ENCODE measurements at places on chromosomes 13 and 19.
A peak's percentile ranks its signal among the peaks of the same experiment; 100 is the strongest.

GRCh38 chr13:78816154-78816553 is 157.2 kb upstream of the OBI1 start:
- no peak overlapping the region for H3K27ac ChIP-seq
- no peak for DNase-seq
- no peak overlapping the region for H3K4me3 ChIP-seq
- no peaks in the 10 kb centered on the region for H3K36me3 ChIP-seq
- H3K4me1 ChIP-seq, result no peaks in the 10 kb centered on the region
- peaks cover 33% of the 10 kb centered on the region for H3K27me3 ChIP-seq

DNA sequence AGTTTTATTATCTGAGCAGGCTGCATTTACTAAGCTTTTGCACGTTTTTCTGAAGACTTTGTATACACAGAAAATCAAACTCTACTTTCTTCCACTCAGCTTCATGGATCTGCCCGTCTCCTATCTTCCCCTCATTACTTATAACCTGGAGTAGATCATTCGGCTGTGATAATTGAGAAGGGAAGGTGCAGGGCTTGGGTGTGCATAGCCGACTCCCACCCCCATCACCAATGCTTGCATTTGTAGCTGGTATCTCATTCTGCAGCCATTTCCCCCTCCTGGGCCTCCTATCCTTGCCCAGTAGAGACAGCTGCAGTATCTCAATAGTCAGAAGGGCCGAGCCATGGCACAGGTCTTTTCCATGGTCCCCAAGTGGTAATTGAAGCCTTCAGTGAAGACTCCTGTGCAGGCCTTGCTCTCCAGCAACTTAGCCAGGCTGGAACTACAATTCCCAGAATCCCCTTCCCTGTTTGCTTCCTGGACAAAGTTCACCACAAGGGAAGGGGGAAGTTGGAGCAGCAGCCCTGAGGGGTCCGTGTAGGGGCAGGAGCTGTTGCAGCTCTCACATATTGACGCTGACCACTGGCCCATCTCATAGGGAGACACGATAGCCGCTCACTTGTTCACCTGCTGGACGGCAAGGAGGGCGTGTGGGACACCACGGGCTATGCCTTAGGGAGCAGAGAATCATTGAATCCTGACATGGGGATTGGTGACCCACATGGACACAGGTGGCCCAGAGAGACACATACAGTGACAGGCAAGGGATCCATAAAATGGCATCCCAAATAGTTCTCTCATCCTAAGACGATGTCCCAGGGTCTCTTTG is 2.1 kb upstream of the SIGLEC8 start:
- no peaks in the 10 kb centered on the region for H3K4me1 ChIP-seq
- H3K27ac ChIP-seq, result no peak overlapping the region
- no peak for DNase-seq
- H3K4me3 ChIP-seq, result peak overlapping the region; percentile 41

DNA sequence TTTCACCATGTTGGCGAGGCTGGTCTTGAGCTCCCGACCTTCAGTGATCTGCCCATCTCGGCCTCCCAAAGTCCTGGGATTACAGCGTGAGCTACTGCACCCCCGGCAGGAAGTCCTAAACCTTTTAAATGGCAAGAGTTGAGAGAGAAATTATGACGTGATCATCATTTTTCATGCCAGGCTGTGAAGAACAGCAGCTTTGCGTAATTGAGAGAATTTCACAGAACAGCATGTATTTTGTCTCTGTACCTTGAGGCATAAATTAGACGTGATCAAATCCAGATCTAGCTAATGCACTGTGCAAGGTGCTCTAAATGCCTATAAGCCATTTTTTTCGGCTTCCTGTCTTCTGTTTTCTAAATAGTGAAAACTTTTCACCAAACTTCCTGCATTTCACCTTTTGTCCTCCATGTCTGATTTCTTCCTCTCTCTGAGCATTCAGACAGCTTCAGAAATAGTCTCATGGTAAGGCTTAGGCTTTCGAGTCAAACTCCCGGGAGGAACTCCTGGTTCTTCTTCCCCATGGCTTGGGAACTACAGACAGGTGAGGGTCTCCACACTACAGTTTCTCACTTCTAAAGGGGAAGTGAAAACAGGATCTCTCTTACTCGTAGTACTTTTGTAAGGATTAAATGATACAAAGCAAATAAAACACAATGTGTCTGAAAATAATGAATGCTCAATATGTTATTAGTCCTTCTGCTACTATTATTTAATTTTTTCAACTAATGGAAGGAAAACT is 51.0 kb downstream of the WDFY2 start:
- no peaks in the 10 kb centered on the region for H3K27me3 ChIP-seq
- no peak overlapping the region for H3K4me3 ChIP-seq
- peaks cover 54% of the 10 kb centered on the region for H3K4me1 ChIP-seq
- no peak for DNase-seq
- no peaks in the 10 kb centered on the region for H3K36me3 ChIP-seq
- H3K27ac ChIP-seq, result peak overlapping the region; percentile 47

GRCh38 chr13:49580980-49581680 is 4.2 kb downstream of the RCBTB1 start:
- H3K27ac ChIP-seq, result no peak overlapping the region
- no peaks in the 10 kb centered on the region for H3K27me3 ChIP-seq
- no peak for DNase-seq

DNA sequence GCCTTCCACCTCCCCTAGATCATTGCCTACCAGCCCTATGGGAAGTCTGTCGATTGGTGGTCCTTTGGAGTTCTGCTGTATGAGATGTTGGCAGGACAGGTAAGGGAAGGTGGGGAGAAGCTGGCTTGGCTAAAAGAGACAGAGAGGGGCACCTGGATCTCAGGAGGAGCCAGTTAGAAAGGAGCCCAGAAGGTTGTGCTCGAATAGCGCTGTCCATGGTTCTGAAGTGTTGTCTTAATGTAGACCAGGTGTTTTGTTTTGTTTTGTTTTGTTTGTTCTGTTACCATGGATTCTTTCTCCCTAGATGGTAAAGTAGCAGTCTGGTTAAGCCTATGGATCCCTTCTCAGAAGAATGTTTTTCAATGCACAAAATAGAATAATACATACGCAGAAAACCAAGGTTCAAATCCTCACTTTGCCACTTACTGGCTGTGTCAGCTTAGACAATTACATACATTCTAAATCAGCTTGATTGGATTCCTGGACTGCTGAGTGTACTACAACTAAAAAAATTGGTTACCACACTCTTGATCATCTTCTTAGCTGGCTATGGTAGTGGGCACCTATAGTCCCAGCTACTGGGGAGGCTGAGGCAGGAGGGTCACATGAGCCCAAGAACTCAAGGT is 5.9 kb upstream of the CACNG7 start:
- no peak overlapping the region for H3K4me3 ChIP-seq
- peaks cover 10% of the 10 kb centered on the region for H3K4me1 ChIP-seq
- no peaks in the 10 kb centered on the region for H3K36me3 ChIP-seq
- peak overlapping the region; percentile 72 for H3K27ac ChIP-seq

- no peak overlapping the region for H3K27ac ChIP-seq
- no peaks in the 10 kb centered on the region for H3K36me3 ChIP-seq
- H3K27me3 ChIP-seq, result peaks cover 4% of the 10 kb centered on the region
- peaks cover 29% of the 10 kb centered on the region for H3K4me1 ChIP-seq
- H3K4me3 ChIP-seq, result no peak overlapping the region
Measured at GRCh38 chr13:109160357-109160756, 530.9 kb downstream of the MYO16 start.

GRCh38 chr19:3433313-3433712 is 47.0 kb downstream of the SMIM24 start:
- peaks cover 4% of the 10 kb centered on the region for H3K4me1 ChIP-seq
- H3K36me3 ChIP-seq, result peaks cover 11% of the 10 kb centered on the region
- no peaks in the 10 kb centered on the region for H3K27me3 ChIP-seq
- DNase-seq, result no peak
- H3K4me3 ChIP-seq, result no peak overlapping the region

- peak overlapping the region; percentile 59 for H3K27ac ChIP-seq
- no peak for DNase-seq
- no peak overlapping the region for H3K4me3 ChIP-seq
- H3K36me3 ChIP-seq, result peaks cover 14% of the 10 kb centered on the region
- no peaks in the 10 kb centered on the region for H3K27me3 ChIP-seq
- H3K4me1 ChIP-seq, result peaks cover 47% of the 10 kb centered on the region
Measured at GRCh38 chr19:16445238-16446107, 26.3 kb downstream of the EPS15L1 start.

GRCh38 chr19:31519908-31520307 is 170.7 kb upstream of the TSHZ3 start:
- no peaks in the 10 kb centered on the region for H3K27me3 ChIP-seq
- H3K4me1 ChIP-seq, result peaks cover 36% of the 10 kb centered on the region
- no peak overlapping the region for H3K4me3 ChIP-seq
- H3K36me3 ChIP-seq, result no peaks in the 10 kb centered on the region
- H3K27ac ChIP-seq, result no peak overlapping the region

- H3K27ac ChIP-seq, result no peak overlapping the region
- H3K36me3 ChIP-seq, result peaks cover 19% of the 10 kb centered on the region
- DNase-seq, result no peak
- no peak overlapping the region for H3K4me3 ChIP-seq
- H3K27me3 ChIP-seq, result no peaks in the 10 kb centered on the region
- peaks cover 12% of the 10 kb centered on the region for H3K4me1 ChIP-seq
Measured at GRCh38 chr13:94109715-94110374, 369.6 kb downstream of the DCT start.

DNA sequence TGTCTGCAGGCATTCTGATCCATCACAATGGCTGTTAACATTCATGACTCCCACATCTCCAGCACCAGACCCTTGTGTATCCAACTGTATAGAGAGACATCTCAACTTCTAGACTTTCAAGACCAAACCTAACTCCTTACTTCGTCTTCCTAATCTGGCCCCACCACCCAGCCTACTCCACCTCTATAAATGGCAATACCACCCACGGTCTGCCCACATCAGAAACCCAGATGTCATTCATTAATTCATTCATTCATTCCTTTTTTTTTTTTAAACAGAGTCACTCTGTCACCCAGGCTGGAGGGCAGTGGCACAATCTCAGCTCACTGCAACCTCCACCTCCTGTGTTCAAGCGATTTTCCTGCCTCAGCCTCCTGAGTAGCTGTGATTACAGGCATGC is 10.4 kb downstream of the GPR42 start:
- no peak overlapping the region for H3K4me3 ChIP-seq
- H3K36me3 ChIP-seq, result no peaks in the 10 kb centered on the region

- no peak for DNase-seq
- no peaks in the 10 kb centered on the region for H3K4me1 ChIP-seq
- peaks cover 80% of the 10 kb centered on the region for H3K27me3 ChIP-seq
Measured at GRCh38 chr19:7668842-7669241, at the start of gene RETN. RETN (plus strand) TSS chr19:7669049; CDS start chr19:7669327, 278 bp downstream.

- peaks cover 52% of the 10 kb centered on the region for H3K4me1 ChIP-seq
- no peak for DNase-seq
- no peak overlapping the region for H3K4me3 ChIP-seq
- H3K36me3 ChIP-seq, result peaks cover 5% of the 10 kb centered on the region
- H3K27ac ChIP-seq, result peak overlapping the region; percentile 10
Measured at GRCh38 chr13:23639674-23640073, 69.5 kb downstream of the TNFRSF19 start.

DNA sequence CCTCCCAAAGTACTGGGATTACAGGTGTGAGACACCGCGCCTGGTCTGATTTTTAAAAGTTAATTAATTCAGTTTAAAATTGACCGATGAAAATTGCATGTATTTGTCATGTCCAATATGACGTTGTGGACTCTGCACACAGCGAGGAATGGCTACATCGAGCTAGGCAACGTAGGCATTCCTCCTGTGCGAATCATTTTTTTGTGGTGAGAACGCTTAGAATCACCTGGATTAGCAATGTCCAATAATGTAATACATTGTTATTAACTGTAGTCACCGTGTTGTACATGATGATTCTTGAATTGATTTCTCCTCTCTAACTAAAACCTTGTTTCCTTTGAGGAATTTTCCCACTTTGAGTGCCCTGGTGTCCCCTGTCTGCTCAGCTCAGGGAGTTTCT is 3.4 kb downstream of the LAIR2 start:
- no peak for DNase-seq
- H3K4me1 ChIP-seq, result no peaks in the 10 kb centered on the region
- no peak overlapping the region for H3K27ac ChIP-seq
- no peaks in the 10 kb centered on the region for H3K36me3 ChIP-seq
- no peaks in the 10 kb centered on the region for H3K27me3 ChIP-seq

GRCh38 chr19:18778076-18778389 is 13.1 kb downstream of the COMP start:
- no peaks in the 10 kb centered on the region for H3K36me3 ChIP-seq
- peaks cover 5% of the 10 kb centered on the region for H3K4me1 ChIP-seq
- DNase-seq, result no peak
- peaks cover 46% of the 10 kb centered on the region for H3K27me3 ChIP-seq

GRCh38 chr13:32113532-32113931 is 82.0 kb downstream of the FRY start:
- no peak for DNase-seq
- H3K4me3 ChIP-seq, result no peak overlapping the region
- no peaks in the 10 kb centered on the region for H3K27me3 ChIP-seq
- no peak overlapping the region for H3K27ac ChIP-seq

GRCh38 chr19:54271106-54271505 is 9.8 kb downstream of the LILRB2 start:
- H3K36me3 ChIP-seq, result no peaks in the 10 kb centered on the region
- H3K27ac ChIP-seq, result no peak overlapping the region
- DNase-seq, result no peak

DNA sequence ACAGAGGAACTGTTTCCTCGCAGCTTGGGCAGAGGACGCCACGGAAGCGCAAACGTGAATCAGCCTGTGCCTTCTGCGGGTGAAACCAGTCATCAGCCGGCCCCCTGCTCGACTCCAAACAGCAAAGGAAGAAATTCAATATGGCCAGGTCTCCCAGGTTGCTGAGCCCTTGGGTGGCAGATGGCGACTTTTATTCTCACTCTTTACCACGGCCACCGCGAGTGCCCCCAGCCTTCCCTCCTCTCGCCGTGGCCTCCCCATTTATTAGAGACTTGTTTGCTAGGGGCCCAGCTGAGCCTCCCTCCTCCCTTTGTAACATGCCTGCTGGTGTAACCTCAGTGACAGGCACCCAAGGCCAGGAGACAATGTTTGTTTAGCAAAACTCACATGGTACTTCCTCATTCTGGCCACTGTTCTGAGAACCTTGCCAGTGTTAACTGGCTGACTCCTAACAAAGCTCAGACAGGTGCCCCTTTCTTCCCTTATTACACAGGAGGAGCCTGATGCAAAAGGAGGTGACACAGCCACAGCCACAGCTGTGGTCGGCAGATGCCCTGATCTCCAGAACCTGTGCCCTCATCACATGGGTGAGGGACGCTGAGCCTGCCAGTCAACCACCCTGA is 5.8 kb downstream of the RAB20 start:
- peaks cover 38% of the 10 kb centered on the region for H3K4me1 ChIP-seq
- peaks cover 12% of the 10 kb centered on the region for H3K36me3 ChIP-seq
- H3K4me3 ChIP-seq, result no peak overlapping the region

- H3K27ac ChIP-seq, result no peak overlapping the region
- peaks cover 29% of the 10 kb centered on the region for H3K36me3 ChIP-seq
- no peaks in the 10 kb centered on the region for H3K27me3 ChIP-seq
Measured at GRCh38 chr13:45367358-45367757, 26.4 kb upstream of the TPT1 start.

GRCh38 chr13:110109910-110110309 is 197.0 kb downstream of the COL4A1 start:
- H3K36me3 ChIP-seq, result no peaks in the 10 kb centered on the region
- no peak overlapping the region for H3K27ac ChIP-seq
- DNase-seq, result no peak

GRCh38 chr19:9735986-9736385 is 32.6 kb downstream of the ZNF846 start:
- H3K27me3 ChIP-seq, result no peaks in the 10 kb centered on the region
- H3K4me1 ChIP-seq, result no peaks in the 10 kb centered on the region
- H3K27ac ChIP-seq, result no peak overlapping the region
- no peak overlapping the region for H3K4me3 ChIP-seq
- no peak for DNase-seq
